ENCODE measurements at places on chromosomes 2 and 18.

DNA sequence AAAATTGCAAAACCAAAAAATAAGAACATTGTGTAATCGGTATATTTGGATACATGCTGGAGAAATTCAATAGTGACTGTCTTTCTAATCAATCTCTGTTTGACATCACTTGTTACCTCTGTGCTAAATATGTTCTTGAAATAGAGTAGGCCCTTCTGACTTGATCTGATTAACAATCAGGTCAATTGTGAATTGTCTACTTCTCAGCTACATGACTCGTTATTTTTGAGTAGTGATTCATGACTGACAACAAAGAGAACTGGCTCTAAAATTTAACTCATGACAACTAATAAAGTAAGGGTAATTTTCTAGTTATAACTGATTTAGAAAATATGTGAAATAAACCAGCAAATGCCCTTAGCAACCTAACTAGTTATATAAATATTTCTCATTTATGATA is 312.1 kb downstream of the TMX3 start:
- no peak for DNase-seq

GRCh38 chr2:196249860-196250259 is 78.5 kb upstream of the STK17B start:
- DNase-seq: no peak

DNA sequence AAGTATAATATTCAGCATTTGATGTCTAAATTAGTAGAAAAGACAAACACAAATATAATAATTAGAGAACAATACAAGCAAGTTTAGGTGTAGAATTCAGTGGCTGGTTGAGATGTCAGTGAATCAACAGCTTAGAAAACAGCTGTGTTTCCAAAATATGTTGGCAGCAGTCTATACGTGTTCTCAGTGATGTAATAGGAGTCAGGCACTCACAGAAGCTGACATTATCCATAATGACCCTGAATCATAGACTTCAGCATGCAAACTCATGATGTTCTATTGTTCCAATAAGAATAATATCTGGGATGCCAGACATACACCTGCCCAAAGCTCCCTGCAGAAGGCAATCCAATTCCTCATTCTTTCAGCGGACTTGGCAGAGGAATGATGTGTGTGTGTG is 164.7 kb downstream of the SLC8A1 start:
- DNase-seq: no peak

DNA sequence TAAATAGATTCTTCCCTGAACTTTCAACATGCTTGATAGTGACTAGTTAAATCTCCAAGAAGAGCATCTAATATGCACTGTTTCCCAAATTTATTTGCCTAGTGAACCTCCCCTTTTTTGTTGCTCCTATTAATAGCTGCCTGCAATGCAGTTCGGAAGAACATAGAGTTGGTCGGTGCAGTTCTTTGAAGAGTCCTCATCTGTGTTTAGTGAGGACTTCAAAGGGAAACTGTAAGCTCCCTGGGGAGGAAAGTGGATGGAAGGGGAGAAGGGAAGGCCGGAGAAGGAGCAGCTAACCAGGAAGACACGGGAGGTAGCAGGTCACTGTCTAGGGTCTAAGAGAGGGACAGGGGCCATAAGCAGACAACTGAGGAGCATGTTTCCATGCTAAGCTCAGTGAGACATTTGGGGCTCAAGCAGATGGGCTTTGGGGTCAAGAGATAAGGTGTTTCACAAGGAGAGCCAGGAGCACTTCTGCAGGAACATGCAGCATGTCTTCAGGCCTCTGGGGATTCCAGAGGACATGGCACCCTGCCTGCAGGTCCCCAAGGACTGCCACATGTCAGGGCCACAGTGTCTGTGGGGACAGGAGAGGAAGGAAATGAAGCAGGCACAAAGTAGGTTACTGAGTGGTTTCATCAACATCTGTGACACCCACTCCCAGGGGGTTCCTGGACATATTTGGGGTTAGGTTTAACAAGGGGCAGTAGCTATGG is 48.7 kb upstream of the ANXA4 start:
- peak; percentile 63 for DNase-seq

- DNase-seq: no peak
Measured at GRCh38 chr2:207749873-207750272, 19.8 kb downstream of the FZD5 start.

- no peak for DNase-seq
Measured at GRCh38 chr18:56312551-56313335, 325.6 kb downstream of the TXNL1 start.

DNA sequence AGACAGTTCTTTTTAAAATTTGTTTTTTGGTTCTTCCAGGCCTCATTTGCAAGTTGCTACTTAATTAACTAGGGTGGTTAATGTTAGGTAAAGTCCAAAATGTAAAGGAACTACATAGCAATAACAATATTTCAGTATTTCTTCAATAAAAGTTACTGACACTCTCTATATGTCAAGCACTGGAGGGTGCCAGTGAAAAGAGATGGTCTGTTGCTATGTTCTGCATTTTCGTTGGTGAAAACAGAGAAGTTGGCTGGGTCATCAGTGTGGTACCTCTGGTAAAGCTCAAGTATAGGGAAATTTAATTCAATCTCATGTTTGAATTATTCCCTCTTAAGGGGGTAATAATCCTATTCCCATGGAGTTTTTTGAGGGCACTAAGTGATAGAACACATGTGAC is 16.3 kb upstream of the SCN1A start:
- DNase-seq: no peak

DNA sequence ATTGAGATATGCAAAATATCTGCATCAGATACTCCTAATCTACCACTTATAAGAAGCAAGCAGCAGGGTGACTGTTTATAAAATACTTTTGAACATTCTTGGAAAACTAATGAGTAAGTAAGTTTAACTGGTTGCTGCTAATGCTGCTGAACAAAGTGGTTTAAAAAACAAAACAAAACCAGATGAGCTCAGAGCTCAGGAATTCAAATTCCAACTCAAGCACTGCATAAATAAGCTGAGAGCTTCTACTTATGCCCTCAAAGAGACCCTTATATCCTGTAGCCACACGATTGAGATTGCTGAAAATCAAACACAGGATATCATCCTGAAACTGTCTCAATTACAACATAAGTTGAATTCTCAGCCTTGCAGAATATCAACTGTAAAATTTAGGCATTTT is 62.3 kb upstream of the NYAP2 start:
- no peak for DNase-seq

- DNase-seq: no peak
Measured at GRCh38 chr2:166671801-166672200, 177.8 kb upstream of the SCN7A start.

DNA sequence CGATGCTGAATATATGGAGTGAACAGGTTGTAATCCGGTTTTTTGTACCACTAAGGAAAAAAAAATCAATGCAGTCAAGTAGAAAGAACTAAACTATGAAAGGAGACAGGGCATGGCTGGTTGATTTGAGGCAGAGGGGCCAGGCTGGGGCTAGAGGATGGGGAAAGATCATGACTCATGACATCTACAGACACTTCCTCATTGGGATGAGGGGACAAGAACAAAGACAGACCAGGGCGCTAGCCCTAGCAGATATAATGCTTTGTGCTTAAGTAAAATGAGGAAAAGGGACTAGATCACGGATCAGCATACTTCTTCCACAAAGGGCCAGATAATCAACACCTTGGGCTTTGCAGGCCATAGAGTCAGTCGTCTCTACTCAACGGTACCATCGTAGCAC is 55.8 kb downstream of the ST6GAL2 start:
- no peak for DNase-seq

DNA sequence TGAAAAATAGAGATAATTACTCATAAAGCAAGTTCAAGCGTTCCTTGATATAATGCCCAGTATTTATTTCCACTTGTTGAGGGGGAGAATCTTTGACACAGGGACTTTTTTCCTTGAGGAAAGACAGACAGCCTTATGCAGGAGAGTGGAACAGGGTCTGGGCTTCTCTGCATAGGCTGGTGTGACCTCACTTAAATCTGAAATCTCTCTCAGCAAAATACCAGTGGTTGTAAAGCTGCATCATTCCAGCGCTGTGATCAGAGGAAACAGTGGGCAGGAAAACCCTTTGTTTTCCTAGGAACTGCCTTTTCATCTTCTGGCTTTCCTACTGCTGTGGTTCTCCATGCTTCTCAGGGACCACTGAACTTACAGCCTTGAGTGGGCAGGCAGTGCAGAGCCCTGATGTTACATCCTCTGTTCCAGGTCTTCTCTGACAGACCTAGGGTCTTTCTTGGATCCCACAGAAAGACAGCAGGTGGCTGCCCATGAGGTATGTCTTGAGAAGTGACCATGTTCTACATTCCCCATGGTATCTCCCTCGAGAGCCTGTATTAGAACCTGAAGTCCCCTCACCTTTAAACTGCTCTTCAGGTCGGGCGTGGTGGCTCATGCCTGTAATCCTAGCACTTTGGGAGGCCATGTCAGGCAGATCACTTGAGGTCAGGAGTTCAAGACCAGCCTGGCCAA is 17.6 kb upstream of the MAP4K4 start:
- no peak for DNase-seq

DNA sequence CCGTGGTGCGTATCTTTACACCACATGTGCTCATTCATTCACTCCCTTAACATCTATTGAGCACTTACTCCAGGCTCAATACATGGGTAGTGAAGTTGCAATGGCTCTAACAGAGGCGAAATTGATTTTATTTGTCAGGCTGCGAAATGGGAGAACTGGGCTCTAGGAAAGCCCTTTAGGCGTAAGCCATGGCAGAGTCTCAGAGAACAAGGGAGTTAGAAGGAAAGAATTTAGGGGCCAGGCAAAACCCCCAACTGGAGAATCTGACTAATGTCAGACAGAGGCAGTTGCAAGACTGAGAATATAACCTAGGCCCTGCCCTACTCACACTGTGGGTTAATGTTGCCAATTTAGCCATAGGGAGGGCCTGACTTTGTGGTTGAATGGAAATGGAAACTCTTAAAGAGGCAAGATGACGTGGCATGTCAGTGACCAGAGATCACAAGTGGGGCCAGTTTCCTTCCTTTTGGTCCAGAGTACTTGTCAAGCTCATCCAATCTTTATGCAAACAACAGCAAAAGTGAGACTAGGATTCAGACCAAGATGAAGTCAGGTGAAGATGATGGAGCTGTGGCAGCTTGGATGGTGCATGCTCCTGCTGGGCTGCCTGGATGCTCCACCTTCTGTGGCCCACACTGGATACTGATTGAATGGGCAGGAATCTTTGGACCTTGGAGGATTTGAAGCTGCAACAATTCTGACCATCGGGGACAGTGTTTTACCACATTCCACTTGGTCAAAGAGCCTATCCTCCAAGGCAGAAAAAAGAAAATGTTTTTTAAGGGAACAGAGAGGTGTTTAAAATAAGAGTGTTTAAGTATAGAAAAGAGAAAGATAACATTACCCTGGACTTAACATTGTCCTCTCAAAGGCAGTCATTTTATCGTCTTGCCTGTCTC is 92.2 kb downstream of the CAPN13 start:
- no peak for DNase-seq

DNA sequence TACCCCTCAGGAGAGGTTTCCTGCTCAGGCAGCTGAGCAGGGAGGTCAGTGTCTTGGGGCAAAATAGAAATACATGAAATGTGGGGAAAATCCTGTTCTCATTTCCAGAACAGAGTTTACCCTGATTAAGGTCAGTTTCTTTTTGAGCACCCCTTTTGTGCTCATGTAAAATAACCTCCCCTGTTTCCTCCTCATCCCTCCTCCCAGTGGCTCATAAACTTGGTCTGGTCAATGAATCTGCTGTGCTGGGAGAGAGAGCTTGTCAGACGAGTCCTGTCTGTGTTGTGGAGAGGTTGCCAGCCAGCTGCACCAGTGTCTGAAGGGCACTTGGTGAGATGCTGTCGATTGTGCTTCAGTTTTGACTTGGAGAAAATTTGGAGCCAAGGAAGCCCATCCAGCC is 48.6 kb downstream of the NTSR2 start:
- DNase-seq: no peak

- DNase-seq: no peak
Measured at GRCh38 chr2:74096052-74096451, 51.7 kb downstream of the BOLA3 start.

DNA sequence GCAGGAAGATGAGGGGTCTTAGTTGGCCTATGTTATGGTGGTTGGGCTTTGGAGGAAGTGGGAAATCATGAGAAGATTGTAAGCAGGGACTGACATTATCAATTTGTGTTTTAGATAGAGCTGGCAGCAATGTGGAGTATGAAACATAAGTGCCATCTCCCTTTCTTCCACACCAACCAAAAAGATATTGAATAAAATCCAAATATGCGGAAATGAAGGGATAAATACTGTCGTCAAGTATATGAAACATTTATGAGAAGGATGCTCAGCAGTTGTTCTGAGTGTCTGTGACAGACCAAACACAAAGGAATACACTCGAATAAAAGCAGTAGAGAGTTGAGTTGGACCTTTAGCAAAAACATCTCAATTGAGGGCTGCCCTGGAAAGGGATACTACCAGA is 1090.0 kb upstream of the ZEB2 start:
- no peak for DNase-seq

DNA sequence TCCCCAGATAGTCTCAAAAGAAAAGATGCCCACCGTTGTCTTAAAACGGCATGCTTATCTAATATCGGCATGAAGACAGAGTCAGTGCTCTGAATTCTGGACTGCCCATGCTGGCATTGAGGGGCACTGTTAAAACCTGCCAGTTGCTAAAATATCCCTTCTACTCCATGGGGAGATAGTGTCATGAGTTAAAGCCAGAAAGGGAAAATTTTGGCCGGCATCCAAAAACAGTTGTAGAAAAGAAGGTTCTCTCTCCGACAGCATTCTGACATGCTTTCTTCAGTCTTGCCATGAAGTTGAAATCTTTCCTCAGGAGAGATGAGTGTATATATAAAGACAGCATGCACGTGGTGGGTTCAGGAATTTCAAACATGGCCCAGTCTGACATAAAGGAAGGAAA is 401.3 kb upstream of the PIK3C3 start:
- no peak for DNase-seq

DNA sequence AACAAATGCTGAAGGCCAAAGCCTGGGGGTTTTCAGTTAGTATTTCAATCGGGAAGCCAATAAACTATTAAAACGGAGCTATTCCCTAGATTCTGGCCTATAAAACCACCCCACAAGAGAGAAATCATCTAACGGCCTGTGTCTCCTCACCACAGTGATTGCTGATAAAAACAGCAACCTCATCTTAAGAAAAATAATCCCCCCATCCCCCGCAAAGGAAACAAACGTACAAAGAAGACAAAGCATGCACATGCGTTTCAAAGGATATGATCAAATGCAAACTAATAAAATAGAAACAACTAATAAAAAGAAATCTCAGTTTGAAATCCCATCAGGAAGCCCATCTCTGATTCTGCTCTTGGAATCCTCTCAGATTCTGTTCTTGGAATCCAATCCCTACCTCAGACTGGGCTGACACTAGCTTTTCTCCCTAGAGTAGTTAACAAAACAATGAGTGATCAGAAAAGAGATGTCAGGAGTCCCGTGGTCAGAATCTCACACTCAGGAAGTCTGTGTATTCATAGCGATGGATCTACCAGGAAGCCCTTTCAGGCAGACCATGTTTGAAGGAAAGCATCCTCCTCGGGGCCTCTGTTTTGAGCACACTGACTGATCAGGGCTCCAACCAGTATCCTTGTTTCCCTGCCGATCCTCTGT is 150.7 kb downstream of the THADA start:
- no peak for DNase-seq

- no peak for DNase-seq
Measured at GRCh38 chr2:49080681-49081080, 73.6 kb downstream of the FSHR start.

- DNase-seq: no peak
Measured at GRCh38 chr2:54638103-54638502, 85.4 kb upstream of the EML6 start.

- DNase-seq: no peak
Measured at GRCh38 chr2:22518641-22519040, 866.3 kb upstream of the KLHL29 start.

- DNase-seq: no peak
Measured at GRCh38 chr2:76749858-76750257, 772.3 kb downstream of the LRRTM4 start.
